Activated CD4-positive, CD25-positive, alpha-beta regulatory T cell treated with anti-CD3 and anti-CD28 coated beads, Interleukin-2, amount 50 U/mL, for 24 hours (primary cell): ENCODE measurements at places on chromosomes 2 and 18.

DNA sequence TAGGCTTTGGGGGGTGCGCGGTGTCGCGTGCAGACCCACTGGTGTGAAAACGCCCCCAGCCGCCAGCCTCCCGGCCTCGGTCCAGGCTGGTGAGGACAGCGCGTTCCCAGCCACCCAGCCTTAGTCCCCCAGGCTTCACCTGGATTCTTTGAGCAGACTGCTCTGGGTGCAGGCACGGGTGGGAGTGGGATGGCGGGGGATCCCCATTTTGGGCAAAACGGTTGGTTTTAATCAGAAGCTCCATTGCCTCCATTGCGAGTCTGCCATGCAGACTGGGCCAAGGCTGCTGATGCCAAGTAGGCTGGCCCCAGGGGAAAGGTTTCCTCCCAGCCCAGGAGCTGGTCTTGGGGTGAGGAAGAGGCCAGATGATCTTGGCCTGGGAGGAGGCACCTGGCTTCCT, 445 bp downstream of the MLPH start:
- no peak for ATAC-seq

GRCh38 chr18:44482761-44483160, 197.9 kb upstream of the SETBP1 start:
- no peak for ATAC-seq

DNA sequence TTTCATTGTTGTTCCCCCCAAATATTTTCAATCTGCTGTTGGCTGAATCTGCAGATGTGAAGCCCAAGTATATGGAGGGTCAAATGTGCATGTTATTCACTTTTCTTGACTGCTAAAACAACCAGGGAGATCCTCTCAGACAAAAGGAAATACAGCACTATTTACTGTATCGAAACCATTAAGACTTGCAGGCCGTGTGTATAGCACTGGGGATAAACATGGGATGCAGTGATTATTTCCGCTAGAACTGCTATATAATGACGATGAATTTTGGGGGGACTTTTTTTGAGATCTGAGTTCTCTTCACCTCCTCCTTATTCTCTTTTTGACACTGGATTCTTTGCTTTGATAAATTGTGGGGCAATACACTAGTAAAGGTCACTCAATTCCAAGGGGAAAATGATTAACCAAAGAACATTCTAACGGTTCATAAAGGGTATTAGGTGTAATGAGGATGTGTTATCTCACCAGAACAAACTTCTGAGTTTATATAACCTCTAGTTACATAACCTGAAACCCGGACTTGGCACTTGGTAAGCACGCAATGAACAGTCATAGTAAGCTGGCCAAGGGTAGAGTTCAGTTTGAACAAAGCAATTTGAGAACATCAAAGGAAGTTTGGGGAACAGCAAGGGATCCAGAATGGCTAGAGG, 3.5 kb upstream of the UGT1A1 start:
- ATAC-seq: no peak

GRCh38 chr18:43482136-43482535, 204.8 kb upstream of the SYT4 start:
- ATAC-seq: no peak

GRCh38 chr18:77157312-77157711, 24.7 kb upstream of the MBP start:
- ATAC-seq: no peak

DNA sequence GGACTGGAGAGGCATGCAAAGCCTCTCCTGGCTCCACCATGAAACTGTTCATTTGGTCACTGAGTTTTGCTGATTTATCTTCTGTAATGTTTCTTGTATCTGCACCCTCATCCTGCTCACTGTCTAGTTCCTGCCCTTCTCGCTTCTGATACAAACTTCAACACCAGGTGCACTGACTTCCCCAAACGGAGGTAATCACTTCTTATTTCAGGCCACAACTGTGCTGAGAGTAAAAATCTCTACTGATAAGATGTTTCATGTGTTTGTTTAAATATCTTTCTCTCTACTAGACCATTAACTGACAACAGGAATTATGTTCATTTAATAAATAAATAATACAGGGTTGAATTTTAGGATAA, 10.9 kb upstream of the NT5C1B start:
- no peak for ATAC-seq

GRCh38 chr2:42450136-42450535, 43.6 kb downstream of the KCNG3 start:
- ATAC-seq: no peak
